Progenitor cell of endocrine pancreas (in vitro differentiated cells): ENCODE measurements at places on chromosomes 2 and 18.

DNA sequence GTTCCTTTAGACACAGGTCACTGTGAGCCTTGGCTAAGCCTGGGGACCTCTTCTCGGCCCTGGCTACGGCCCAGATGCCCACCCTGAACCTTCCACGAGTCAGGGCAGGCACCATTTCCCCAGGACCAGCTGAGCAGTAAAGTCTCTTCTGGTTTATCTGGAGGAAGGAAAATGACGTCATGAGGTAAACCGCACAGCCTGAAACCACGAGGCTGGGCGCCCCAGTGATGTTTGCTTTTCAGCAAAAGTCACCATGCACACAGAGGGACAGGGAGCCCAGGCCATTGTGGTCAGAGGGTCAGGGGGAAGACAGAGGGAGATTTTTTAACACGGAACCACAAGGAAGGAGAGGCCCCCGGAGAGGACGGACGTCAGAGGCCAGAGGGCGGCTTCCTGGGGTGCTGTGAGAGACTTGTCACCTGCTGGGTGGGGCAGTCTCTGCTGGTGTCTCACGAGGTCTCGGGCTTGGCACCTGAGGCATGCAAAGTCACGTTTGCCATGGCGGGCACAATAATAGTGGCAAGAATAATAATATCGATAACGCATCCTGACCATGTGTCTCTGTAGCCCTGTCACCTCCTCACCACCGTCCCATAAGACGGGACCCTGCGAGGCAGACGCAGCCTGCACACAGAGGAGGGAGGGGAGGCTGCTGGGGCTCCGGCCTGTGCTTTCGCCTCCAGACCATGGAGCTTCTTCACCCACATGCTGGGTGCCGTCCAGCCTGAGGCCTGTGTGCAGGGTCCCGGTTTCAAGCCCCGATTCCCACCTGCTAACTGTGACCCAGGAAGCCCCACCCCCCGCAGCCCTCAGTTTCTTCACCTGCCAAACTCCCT lies 33.2 kb upstream of the FOSL2 start:
- DNase-seq, result no peak

- no peak for DNase-seq
Observed at GRCh38 chr2:53234548-53234903, 533.1 kb upstream of the CHAC2 start.

- DNase-seq, result no peak
Observed at GRCh38 chr2:191006997-191007783, 6.8 kb downstream of the STAT1 start.

DNA sequence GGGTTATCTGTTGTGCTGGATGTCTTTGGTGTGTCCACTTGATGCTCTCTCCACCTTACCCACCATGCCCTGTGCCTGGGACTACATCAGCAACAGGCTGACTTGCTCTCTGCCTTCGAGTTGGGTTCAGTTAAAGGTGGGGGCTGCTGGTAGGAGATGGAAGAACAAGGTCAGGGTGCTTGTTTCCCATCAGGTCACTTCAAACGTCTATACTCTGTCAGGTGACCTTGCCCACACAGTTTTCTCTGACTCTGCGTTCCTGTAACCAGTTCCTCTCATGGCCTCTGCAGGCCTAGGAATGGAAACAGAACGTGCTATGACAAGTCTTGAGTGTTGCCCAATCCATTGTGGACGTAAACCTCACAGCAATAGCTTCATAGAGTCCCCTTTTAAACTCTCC lies 38.4 kb upstream of the PAPOLG start:
- DNase-seq, result no peak

DNA sequence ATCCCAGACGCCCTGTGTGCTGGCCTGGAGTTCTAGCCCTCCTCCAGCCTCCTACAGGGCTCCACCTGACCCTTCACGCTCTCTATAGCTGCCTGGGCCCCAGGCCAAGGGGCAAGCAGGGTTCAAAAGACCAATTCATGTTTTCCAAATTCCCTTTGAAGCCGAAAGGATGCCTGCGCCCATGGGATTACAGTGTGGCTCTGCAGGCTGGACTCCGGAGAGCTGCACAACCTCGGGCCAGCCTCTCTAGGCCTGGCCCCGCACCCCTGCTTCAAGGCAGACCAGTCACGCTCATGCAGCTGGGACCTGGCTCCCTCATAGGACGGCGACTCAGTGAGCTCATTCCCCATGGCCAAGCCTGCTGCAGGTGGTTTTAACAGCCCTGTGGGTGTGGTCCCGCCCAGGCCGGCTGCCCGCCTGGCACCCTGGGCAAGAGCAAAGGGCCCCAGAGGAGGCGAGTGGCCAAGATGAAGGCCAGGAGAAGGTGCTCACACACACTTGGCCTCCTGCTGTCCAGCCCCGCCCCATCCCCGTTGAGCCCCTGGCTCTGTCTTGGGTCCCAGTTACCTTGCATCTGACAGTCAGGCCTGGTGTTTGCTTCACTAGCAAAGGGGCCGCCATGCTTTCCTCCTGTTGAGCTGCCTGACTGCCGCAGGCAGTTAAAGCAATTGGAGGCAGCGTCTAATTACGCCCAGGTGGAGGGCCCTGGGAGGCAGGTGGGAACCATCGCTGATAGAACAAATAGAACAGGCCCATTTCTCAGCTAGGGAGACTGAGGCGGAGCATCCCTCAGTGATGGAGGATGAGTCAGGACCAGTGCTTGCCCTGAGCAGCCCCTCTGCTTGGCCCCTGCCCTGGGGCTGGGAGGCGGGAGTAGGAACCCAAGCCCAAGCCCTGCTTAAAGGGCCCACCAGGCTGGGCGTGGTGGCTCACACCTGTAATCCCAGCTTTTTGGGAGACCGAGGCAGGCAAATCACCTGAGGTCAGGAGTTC lies 56.9 kb downstream of the SMAD7 start:
- no peak for DNase-seq

DNA sequence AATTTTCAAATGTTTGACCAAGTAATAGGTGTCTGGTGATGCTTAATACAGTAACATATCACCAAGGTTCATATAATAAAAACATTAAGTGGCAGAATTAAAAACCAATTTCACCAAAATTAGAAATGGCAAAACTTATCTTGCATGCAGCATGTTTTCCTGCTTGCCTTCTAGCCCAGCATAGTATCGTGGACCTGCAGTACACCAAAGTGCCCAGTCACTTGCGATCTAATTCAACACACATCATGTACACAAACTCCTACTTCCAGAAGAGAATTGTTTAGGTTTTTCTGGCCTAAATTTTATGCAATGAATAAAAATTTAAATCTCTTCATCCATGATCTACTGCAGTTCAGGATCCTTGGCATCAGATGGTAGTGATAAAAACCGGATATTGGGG lies 28.9 kb downstream of the LPIN2 start:
- no peak for DNase-seq

GRCh38 chr2:99198103-99198841 lies 17.3 kb downstream of the MRPL30 start:
- DNase-seq, result no peak

DNA sequence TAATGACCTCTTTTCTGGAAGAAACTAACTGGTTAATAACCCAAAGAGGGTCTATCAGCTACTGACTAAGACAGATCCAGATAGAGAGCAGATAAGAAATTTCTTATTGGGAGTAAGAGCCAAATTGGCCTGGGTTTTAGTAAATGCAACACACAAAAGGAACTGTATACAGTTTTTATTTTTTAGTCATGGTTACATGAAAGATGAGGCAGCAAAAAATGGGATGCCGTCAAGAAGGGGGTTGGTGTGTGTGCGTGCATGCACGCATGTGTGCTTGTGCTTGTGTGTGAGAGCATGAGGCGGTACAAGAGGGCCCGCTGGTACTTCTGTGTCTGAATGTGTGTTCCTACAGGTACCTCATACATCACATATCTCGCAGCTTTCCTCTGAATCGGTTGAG lies 466.2 kb upstream of the HNRNPA3 start:
- no peak for DNase-seq

- DNase-seq, result no peak
Observed at GRCh38 chr2:14454202-14454601, 178.3 kb upstream of the LRATD1 start.

DNA sequence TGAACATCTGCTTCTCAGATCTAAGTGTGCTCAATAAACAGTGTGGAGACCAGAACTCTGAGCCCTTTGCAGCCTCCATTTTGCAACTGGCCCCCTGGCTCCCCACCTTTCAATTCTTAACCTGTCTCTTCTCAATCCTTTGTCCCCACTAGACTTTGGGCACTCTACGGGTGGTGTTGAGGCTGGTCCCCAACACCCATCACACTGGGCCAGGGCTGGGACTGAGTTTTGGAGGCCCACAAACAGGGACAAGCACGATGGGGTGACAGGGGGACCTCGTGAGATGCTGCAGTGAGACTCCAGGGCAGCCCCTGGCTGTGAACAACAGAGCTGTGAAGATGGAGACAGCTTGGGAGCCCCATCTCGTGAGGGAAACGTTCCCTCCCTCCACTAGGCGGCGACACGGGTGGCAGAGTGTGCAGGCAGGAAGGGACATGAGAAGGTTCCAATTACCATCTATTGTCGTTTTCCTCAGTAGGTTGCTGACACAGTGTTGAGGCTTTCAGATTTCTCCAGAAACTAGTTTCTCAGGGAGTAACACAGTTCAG lies 1.2 kb downstream of the ANKMY1 start:
- DNase-seq, result no peak
